ENCODE measurements at places on chromosomes 3 and 15. TPM values are rescaled to one million over a fixed set of nuclear protein-coding genes. Genes with fewer than 3 reads are reported as not detected.

CD80 gene
- polyA plus RNA-seq: 3.6 TPM

TRIM42 gene
- polyA plus RNA-seq: not detected

RLBP1 gene
- not detected for polyA plus RNA-seq

GRAMD2A gene
- polyA plus RNA-seq: 7.6 TPM

INSYN1 gene
- 22.4 TPM for polyA plus RNA-seq

CCNB2 gene
- 70.2 TPM for polyA plus RNA-seq

GATA2 gene
- 11.0 TPM for polyA plus RNA-seq

- no peak for DNase-seq
These were observed 35.6 kb downstream of the LNP1 start for GRCh38 chr3:100436951-100437350.

- DNase-seq: no peak
These were observed 25.9 kb downstream of the WNT7A start for GRCh38 chr3:13853978-13854296.

DNA sequence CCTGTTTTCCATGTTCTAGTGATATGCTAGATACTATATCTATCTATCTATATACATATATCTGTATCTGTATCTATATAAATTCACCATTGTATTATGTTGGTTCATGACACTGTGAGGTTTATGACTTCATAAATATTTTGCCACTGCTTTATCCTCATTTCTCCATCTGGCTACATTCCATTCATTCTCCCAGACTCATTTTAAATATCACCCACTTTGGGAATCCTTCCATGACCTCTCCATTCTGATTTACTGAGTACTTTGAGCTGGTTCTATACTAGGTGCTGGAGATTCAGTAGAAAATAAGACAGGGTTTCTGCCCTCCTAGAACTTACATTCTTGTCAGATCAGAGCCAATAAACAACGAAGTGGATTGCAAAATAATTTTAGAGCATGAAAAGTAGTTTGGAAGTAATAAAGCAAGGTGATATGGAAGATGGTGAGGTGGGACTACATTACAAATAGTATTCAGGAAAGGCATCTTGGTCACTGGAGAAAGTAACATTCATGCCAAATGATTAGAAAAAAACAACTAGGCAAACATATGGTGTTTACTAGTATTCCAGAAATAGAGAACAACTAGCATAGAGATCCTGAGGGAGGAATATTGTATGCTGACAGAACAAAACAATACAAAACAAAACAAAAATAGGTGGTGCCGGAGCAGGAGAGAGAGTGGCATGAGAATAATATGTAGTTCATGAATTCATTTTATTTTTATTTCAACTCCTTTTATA is 11.6 kb upstream of the PLSCR4 start:
- DNase-seq: no peak

GRCh38 chr3:130686833-130687232 is 59.8 kb downstream of the PIK3R4 start:
- no peak for DNase-seq

DNA sequence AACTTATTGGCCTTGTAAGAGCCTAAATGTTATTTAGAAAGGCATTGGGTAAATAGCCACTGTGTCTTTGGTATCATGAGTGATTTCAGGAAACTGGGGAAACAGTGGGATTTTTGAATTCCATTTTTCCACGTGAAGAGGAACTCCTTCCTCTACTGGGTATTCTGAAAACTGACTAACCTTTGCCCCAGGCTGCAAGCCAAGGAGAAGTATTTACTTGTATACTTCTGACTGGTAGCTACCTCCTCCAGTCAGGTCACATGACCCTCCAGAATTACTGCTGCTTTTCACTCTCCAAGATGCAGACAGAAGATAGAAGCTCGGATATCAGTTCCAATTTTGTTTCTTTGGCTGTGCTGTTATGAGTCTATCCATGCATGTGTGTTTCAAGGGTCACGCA is 50.9 kb upstream of the MAP3K13 start:
- no peak for DNase-seq

GRCh38 chr15:31062911-31063310 is 38.6 kb downstream of the TRPM1 start:
- no peak for DNase-seq

DNA sequence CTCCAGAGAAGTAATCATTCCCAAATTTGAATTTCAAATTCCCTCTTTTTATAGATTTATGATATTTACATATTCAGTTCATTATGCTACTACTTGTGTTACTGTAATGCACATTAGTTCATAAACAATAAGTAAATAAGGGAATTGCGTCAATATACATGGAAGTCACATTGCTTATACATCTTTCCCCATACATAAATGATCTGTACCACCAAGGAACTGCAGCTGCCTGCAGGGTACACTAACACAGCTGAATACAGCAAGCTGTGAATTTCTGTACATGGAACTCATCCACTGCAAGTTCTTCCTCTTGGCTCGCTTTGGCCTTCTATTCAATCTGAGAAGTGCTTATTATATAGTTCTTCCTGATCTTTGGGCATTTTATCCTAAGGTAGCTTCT is 15.5 kb downstream of the CASR start:
- no peak for DNase-seq

DNA sequence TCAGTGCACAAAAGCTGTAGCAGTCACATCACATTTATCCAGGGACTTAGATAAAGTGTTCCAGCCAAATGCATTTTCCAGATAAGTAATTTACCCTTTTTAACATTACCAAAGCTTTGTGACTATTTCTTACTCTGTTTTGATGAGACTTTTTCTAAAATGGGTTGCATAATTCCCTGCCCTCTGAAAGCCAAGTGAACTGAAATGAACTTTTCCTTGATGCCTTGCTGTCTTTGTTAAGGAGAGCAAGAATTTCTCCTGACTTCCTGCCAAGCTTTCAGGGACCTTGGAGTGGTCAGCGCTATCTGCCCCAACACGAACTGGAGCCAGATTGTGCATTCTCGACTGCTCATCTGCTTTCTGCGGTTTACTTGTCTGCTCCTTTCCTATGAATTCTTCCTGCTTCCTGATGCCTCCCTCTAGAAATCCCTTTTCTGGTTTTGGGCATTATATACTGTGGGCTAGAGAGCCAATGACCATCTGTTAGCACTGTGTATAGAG is 34.8 kb downstream of the EIF4E3 start:
- no peak for DNase-seq

DNA sequence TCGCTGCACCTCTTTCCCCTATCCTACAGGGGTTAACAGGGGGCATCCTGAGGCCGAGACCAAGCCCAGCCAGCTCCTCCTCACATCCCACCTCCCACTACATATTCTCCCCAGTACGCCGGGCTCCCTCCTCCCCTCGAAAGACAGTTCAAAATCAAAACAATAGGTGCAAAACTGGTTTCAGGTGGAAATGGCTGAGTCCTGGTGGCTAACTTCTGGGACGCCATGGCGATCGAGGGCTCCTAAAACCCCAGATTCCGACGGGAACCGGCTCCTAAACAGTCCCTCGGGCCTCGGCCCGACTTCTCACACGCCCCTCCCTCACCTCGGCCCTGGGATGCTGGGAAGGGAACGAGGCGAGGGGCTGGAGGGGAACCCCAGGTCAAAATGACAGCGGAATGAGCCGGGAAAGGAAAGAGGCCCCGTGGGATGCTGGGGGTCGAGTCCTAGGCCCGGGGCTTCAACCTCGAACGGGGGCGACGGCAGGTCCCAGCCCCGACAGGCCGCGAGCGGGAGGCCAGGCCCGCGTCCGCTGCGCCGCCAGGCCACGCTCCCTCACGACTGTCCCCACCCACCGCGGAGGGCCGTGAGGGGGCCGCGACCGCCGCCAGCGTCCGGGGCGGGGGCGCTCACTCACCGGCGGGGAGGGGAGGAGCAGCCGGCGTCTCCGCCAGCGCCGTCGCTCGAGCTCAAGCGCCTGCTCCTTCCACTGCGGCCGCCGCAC is 492 bp downstream of the TMCC1 start:
- DNase-seq: peak; percentile 45

- no peak for DNase-seq
These were observed 66.1 kb downstream of the TPRA1 start for GRCh38 chr3:127524296-127524896.

DNA sequence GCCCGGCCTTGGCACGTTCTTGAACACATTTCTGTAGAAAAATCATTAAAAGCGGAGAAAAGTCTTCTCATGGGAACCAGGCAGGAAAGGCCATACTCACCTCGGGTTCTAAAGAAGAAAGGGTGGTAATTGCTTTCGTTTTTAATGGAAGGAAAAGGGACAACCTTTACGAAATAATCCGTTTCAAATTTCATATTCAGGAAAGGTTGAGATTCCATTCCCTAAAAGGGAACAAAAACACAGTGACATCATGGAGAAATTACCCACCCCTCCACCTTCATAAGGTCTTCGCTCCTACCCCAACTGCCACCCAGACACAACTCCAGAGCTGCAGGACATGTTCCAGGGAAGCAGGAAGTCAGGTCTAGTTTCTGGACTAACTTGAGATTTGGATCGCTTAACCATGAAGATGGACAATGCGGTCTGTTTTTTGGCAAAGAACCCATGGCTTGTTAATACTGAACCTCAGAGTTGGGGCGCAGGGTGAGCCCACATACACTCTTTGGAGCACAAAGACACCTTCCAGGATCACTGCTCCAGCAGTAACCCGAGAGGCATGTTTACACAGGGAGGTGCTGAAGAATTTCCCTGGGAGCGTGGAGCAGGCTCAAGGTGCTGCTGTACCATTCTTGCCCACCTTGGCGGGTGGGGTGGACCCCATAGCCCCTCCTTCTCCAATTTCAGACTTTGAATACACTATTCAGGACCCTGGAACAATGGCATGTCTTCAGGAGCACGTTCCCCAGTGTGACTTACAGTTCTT is 49.2 kb downstream of the SPATA12 start:
- DNase-seq: no peak

GRCh38 chr15:65993236-65993635 is 123.9 kb downstream of the RAB11A start:
- no peak for DNase-seq

- DNase-seq: no peak
These were observed 24.6 kb downstream of the GTF2E1 start for GRCh38 chr3:120767106-120767505.

Data from right lung (tissue), 10 donors.